ENCODE measurements at places on chromosomes 7 and 10.

DNA sequence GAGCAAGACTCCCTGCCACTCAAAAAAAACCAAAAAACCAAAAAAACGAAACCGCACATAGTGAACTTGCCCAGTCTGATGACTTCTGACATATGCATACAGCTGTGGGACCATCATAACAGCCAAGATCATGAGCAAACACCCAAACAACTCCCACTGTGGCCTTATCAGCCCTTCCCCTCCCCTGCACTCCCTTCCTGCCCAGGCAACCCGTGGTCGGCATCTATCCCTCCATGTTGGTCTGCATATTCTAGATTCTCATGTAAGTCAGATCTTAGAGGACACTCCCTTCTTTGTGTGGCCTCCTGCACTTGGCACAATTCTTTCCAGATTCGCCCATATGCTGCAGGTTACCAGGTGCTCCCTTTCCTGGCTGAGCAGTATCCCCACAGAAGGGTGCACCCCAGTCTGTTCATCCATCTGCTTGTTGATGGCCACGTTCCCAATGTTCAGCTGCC lies 72.8 kb downstream of the GNA12 start:
- no peak for DNase-seq

- DNase-seq: no peak
Measured at GRCh38 chr10:3584926-3585784, 199.9 kb downstream of the KLF6 start.

- no peak for DNase-seq
Measured at GRCh38 chr7:148084138-148084537, 506.4 kb upstream of the C7orf33 start.

DNA sequence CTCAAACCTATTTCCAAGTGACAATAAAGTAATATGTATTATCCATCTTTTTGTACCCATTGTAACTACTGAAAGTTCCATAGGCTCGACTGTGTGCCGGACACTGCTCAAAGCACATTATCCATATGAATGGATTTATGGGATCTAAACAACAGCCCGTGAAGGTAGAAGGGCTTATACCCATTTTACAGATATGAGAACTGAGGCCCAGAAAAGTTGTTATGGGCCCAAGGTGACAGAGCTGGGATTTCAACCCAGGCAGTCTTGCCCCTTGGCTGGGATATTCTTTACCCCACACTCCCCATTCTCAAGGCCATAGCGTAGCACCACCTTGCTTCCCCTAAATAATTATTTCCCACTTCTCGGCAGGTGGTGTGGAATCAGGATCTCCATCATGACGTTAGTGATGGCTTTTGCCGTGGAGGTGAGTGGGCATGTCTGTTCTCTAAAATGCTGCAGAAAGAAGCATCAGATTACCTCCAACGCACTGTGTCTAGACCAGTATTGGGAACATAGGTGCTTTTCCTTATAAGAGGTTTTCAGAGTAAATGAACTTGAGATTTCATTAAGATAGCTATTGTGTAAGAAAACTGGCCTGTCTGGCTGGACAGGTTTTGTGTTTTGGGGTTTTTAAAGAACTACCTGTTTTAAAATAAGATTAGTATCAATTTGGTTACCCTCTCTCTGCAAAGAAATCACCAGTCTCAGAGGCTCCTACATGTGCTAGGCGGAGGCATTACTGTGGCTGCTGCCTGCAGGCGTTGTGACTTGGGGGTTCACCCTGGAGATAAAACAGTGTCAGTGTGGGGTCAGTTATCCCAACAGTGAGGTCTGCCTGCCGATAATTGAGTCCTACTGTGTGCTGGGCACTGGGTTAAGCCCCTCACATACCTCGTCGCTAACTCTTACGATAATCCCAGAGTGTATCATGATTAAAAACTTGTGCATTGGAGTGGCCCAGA lies 85.1 kb upstream of the SDK1 start:
- DNase-seq: no peak

DNA sequence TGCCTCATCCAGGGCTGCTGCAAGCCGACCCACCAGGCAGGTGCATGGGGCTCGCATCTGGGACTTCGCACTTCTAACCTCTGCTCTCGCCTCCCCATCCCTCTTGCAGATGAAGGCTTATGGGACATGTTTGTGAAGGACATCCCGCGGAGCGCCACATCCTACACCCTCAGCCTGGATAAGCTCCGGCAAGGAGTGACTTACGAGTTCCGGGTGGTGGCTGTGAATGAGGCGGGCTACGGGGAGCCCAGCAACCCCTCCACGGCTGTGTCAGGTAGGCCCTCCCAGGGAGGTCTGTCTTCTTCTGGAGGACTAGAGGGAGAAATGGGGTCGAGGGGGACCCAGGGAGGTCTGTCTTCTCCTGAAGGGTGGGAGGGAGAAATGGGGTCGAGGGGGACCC lies 448.9 kb upstream of the FOXK1 start:
- DNase-seq: no peak

DNA sequence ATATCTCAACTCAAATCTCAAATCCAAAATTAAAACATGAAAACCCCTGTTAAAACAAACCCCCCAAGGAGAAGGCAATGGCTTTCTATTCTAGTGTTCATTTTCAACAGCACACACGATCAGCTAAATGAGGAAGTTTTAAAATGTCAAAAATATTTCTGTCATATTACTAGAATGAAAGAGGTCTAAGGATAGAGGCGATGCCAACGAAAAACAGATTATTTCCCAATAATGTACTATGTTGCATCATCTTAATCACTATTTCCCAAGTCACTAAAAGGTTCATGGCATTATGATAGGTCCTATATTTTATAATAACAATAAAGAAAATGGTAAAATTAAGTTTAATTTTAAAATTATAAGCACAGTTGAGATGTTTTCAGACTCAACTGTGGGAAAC lies 10.1 kb downstream of the CNOT4 start:
- DNase-seq: no peak

GRCh38 chr7:47383696-47384445 lies 198.0 kb downstream of the TNS3 start:
- no peak for DNase-seq

DNA sequence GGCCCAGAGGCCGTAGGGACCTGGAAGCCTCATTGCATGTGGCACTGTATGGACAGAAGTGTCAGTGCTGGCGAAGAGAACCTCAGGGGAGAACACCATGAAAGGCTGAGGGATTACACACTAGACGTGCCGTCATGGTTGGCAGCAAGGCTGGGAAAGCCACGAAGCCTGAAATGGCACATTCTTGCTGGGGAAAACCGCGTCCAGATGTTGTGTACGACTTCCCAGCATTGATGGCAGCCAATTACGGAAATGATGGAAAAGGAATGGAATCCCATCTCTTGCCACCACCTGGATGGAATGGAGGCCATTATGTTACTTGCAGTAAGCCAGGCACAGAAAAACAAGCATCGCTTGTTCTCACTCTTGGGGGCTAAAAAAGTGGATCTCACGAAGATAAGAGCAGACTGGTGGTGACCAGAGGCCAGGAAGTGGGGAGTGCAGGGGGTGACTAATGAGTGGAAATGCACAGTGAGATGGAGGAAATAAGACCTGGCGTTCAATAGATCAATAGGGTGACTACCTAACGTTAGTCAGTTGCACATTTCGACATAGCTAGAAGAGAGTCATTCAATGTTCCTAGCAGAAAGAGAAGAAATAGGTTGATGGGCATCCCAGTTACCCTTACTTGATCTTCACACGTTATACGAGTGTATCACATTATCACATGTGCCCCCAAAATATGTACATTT lies 14.6 kb upstream of the PWWP2B start:
- DNase-seq: no peak

GRCh38 chr10:28179743-28180099 lies 123.1 kb downstream of the MPP7 start:
- DNase-seq: no peak

- peak; percentile 67 for DNase-seq
Measured at GRCh38 chr10:112949875-112950507, at the start of gene TCF7L2. Gene TCF7L2, plus strand, starts transcription at chr10:112950247. Its CDS starts 510 bp downstream, at chr10:112950757.

GRCh38 chr7:16063716-16064675 lies 357.3 kb downstream of the CRPPA start:
- no peak for DNase-seq

- DNase-seq: no peak
Measured at GRCh38 chr10:123515661-123516060, 150.5 kb upstream of the GPR26 start.

- no peak for DNase-seq
Measured at GRCh38 chr7:158966780-158967390, 110.5 kb downstream of the DYNC2I1 start.

DNA sequence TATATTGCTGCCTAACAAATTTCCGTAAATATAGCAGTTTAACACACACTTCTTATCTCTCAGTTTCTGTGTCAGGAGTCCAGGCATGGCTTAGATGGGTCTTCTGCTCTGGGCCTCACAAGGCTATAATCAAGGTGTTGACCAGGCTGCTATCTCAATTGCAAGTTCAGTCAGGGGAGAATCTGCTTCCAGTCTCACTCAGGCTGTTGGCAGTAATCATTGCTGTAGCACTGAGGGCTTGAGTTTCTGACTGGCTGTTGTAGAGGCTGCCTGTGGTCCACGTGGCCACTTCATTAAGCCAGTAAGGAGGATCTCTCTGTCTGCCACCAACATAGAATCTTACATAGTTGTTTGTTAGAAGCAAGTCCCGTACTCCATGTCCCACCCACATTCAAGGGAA lies 138.4 kb downstream of the ST7 start:
- DNase-seq: no peak

DNA sequence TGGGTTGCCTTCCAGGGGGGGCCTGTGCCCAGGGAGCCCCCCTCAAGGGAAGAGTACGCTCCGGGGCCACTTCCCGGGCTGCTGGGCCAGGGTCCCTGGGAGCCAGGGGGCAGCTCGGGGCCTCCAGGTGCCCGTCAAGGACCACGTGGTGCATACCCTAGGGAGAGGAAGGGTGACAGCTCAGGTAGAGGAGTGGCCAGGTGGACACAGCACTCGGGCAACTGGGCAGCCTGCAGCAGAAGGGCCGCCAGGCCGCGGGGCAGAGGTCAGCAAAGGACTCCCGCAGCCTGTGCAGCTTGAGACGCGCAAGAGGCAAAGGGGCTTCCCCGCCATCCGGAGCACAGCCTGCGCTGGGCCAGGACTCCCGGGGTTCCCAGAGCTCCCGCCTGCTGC lies 26.4 kb downstream of the AP5Z1 start:
- no peak for DNase-seq

DNA sequence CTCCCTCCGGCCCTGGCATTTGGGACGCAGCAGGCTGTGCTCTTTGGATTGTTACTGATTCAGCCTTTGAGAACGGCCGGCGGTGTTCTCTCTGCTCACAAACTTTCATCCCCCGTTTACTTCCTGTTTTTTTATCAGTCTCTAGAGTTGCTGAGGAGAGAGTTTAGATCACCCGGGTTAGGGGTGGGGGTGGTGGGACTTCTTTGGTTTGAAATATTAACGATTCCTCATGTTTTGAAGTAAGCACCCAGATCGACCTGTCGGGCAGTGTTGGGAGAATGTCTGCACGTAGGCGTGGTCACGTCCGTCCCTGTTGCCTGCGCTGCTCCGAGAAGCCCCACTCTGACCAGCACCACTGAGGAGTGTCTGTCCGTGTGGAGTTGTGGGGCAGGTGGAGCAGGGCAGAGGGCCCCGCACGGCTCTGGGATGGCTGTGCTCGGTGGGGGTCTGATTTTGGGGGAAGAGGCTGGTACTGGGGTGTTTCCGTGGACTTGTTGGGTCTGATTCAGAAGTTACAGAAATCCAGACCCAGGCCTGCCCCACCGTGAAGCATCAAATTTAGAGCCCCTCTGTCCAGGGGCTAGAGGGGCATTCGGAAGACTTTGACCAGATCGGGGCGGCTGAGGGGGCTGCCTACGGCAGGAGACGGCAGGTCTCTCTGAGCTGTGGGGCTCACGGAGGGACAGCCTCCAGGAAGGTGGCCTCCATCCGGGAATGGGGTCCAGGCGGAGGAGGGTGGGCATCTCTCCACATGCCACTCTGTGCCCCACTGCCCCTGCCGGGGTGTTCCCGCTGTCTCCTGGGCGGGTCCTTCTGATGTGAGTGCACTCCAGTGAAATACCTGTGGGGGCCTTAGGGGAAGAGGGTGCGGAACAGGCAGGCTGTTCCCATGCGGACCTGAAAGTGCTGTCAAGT lies 7.4 kb downstream of the INPP5A start:
- DNase-seq: no peak

GRCh38 chr10:62766386-62766785 lies 38.1 kb upstream of the ADO start:
- DNase-seq: no peak

DNA sequence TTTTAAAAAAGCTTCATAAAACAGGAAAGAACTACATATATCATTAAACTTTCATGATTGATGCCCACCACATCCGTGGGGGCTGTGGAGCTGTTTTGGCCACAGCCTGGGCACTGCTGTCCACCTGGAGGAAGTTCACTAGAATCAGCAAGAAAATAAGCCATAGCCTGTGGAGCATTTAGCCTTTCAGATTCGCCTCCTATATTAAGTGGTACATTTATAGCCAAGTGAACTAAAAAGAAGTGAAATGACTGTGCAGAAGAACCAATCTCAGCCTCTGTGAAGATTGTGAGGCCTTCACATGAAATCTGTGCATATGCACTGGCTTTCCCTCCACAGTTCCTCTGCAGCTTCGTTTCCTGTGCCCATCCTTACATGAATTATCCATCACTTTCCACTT lies 23.5 kb downstream of the WNT16 start:
- no peak for DNase-seq

- no peak for DNase-seq
Measured at GRCh38 chr10:97686301-97686961, 610 bp downstream of the AVPI1 start.

DNA sequence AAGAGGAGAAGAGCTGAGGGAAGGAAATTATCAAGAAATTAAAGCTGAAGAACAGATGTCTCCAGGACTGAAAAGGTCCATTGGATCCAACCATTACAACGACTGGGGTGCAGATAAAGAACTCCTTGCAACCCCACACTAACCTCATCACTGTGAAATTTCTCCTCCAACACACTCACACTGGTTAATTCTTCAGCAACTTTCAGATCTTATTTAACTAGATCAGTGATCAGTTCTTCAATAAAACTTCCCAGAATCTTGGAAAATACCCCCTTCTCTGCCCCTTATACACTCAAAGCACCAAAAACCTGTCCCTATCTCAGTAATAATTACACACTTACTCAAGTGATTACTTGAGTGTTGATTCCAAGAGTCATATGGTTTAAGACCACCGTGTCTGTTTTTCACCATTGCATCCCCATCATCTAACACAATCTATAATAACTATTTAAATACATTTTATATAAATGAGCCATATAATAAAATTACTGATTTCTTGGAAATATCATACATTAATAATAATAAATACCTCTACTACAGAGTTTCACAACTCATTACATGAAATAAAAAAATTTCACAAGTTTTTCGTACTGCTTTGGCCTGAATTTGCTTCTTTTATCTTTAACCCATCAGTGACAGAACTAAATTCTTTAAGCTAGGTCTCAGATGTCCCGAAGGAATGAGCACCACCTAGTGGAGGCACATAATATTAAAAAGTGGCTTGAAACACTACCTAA lies 123.7 kb downstream of the MPP7 start:
- DNase-seq: no peak

Measured in T-helper 9 cell (primary cell).